ENCODE measurements at places on chromosomes 13 and 19.

GRCh38 chr13:24203811-24204210 is 43.3 kb downstream of the SPATA13 start:
- no peak for DNase-seq

- DNase-seq = peak; percentile 34
These were observed 4.1 kb upstream of the UBAC2 start for GRCh38 chr13:99196466-99197116.

- no peak for DNase-seq
These were observed 1.1 kb downstream of the SLC8A2 start for GRCh38 chr19:47470447-47471195.

DNA sequence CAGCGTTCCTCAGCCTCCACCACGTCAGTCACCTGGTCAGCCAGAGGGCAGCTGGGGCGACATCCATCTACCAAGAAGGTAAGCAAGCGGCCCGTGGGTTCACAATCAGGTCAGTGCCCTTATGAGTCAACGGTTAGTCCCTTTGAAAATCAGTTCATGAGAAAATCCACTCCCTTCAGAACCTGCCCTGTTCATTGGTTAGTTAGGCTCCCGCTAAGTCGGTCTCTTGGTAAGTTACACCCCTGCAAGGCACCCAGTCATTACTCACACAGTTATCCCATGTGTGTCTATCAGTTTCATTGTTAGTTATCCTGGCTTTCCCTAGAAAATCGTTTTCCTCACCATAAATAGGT is 564 bp downstream of the SIGLECL1 start:
- DNase-seq = no peak

DNA sequence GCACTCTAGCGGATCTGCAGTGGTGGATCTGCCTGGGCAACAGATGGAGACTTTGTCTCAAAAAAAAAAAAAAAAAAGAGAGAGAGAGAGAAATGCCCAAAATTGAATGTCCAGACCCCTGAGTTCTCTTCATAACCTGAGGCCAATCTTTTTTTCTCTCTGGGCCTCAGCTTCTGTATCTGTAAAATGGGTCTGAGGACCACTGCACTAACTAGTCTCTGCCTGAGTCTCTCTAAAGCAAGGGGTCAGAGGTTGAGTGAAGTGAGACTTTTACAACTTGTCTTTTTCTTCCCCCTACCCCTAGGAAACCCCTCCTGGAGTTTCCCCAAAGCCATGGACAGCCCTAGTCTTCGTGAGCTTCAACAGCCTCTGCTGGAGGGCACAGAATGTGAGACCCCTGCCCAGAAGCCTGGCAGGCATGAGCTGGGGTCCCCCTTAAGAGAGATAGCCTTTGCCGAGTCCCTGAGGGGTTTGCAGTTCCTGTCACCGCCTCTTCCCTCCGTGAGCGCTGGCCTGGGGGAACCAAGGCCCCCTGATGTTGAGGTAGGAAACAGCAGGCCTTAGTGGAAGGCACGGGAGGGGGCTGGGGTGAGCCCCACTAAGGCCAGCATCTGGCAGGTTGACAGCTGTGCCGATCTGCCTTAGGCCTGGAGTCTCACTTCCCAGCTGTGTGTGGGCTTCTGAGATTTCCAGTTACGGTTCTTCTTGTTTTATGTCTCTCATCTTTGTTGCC is 1.8 kb downstream of the TMEM91 start:
- DNase-seq = no peak

- no peak for DNase-seq
These were observed 25.8 kb upstream of the IGLON5 start for GRCh38 chr19:51285682-51286081.

Measured in OCI-M1 (cell line).